Stimulated activated CD4-positive, alpha-beta T cell treated with anti-CD3 and anti-CD28 coated beads, Interleukin-2, amount 100 ng/mL, for 24 hours (primary cell): ENCODE measurements at places on chromosomes 2 and 18.

- DNase-seq: no peak
These were observed 29.6 kb upstream of the WIPF1 start for GRCh38 chr2:174627216-174627615.

GRCh38 chr2:169523681-169524080, 14.2 kb downstream of the KLHL41 start:
- no peak for DNase-seq

GRCh38 chr2:21748501-21748900, 624.7 kb downstream of the TDRD15 start:
- DNase-seq: no peak

- peak; percentile 99 for DNase-seq
These were observed 574 bp upstream of the NCL start for GRCh38 chr2:231464576-231465540.

- no peak for DNase-seq
These were observed 1019.6 kb upstream of the PIK3C3 start for GRCh38 chr18:40935423-40935822.

- no peak for DNase-seq
These were observed 284.4 kb downstream of the AFF3 start for GRCh38 chr2:99857867-99858444.

GRCh38 chr2:102238039-102238756, 51.4 kb downstream of the IL1RL2 start:
- peak; percentile 47 for DNase-seq

DNA sequence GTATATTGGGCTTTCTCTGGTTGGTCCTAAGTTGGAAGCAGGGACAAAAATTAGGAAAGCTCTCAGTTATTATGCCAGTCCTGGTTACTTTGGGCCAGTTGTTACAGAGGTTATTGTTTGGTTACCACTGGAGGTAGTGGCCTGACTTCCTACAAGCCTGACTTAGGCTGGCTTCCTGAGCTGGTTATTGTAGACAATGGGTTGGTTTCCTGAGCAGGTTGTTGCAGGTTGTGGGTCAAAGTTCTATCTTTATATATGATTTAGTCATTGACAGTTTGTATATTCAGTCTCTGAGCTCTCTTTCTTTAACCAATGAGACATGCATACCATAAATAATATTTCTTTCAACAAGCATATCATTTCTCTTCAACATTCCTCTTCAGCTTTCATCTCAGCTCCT, 58.7 kb upstream of the RPE start:
- DNase-seq: no peak

GRCh38 chr2:190849774-190850173, 30.8 kb upstream of the GLS start:
- no peak for DNase-seq

GRCh38 chr2:216743781-216744180, 48.4 kb upstream of the IGFBP5 start:
- DNase-seq: no peak

GRCh38 chr2:75065402-75066008, 107.1 kb downstream of the POLE4 start:
- no peak for DNase-seq

- DNase-seq: peak; percentile 77
These were observed 4.0 kb upstream of the WNT10A start for GRCh38 chr2:218876562-218877219.

DNA sequence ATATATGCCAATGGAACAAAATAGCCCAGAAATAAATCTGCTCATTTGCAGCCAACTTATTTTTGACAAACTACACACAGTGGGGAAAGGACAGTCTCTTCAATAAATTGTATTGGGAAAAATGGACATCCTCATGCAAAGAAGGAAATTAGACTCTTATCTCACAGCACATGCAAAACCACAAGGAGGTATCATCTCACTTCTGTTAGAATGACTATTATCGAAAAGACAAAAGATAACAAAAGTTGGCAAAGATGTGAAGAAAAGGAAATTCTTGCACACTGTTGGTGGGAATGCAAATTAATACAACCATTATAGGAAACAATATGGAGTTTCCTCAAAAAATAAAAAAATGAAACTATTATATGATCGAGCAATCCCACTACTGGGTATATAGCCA, 16.3 kb upstream of the WDR75 start:
- no peak for DNase-seq

DNA sequence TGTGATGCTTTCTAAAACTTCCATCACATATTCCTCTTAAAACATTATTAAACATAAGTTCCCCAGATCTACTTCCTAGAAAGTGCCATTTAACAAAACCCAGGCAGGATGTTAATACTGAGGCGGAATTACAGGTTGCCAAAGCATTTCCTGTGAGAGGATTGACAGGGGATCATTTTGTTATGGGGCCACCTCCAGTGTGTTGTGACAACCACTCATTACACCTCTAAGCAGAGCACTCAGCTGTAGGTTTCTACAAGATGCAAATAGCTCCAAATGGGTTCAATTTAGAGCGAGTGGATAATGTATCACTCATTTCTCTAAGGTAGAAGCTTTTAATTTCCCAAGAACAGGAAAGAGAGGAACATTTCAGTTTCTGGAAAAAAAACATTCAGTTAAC, 1429.5 kb upstream of the ACVR2A start:
- no peak for DNase-seq

- no peak for DNase-seq
These were observed 155.5 kb downstream of the CLIP4 start for GRCh38 chr2:29270701-29271121.

DNA sequence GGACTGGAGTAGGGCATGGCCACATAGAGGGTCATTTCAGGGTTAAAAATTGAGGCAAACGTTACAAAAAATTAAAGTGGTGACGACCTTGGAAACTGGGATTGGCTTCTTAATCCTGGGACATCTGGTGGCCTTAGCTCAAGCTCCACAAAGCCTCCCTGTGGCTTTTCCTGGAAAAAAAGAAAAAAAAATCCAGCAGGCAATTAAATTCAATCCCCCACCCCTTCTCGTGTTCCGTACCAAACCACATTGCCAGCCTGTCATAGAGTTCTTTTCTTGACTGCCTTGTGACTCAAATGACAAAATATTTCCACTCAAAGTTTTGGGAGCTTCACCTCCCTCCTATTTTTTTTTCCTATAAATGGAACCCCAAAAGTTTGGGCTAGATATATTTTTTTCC, 195.6 kb downstream of the HRH4 start:
- no peak for DNase-seq

GRCh38 chr2:66846887-66847286, 412.0 kb downstream of the MEIS1 start:
- no peak for DNase-seq

GRCh38 chr18:52283927-52284326, 56.1 kb upstream of the DCC start:
- DNase-seq: no peak

GRCh38 chr2:230915319-230915718, 9.7 kb downstream of the GPR55 start:
- DNase-seq: no peak

DNA sequence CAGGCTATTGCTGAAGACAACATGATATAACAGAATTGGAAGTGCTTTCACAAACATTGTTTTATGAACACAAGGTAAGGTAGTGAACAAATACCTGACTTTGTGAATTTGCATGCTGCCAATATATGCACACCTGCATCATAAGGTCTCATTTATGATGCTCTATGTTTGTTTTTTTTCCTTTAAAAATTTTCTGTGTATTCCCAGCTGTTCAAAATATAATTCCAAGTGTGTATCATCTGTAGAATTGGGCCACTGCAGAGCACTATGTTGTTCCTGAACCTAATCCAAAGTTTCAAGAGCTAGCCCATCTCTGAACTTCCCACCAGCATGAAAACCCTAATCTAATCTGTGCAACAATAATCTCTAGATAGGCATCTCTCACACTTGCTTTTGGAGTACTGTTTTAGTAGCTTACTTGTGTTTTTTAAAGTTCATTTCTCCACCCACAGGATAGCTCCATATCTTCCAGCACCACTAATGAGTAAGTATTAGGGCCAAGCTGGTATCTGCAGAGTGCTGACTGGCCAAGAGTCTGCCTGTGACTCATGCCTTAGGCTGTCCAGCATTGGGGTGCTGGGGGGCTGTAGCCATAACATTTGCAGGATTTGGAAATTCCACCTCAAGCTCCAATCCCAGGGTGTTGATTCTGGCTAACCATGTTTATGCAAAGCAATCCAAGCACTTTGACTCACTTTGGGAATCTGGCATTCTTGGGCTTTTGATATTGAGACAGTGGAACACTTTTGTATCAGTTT, 208.2 kb upstream of the REV1 start:
- DNase-seq: no peak

GRCh38 chr2:43125090-43125998, 101.1 kb downstream of the ZFP36L2 start:
- no peak for DNase-seq

- peak; percentile 58 for DNase-seq
These were observed 1029.1 kb upstream of the KLHL29 start for GRCh38 chr2:22355816-22356433.

DNA sequence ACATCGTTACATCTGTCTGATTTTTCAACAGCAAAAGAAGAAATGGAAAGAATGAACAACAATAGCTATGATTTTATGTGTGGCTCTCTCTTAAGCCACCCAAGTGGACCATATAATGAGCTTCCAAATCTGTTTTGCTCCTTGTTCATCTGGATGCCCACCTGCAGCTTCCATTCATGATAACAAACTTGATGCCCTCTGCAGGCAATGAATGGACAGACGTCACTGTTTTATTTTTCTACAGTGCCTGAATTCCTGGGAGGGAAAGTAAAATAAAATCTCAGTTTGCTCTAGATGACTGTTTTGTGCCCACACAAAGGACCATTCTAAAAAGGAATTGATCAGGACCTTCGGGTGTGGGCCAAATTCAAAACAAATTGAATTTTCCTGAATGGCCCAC, 5.0 kb downstream of the MREG start:
- no peak for DNase-seq

DNA sequence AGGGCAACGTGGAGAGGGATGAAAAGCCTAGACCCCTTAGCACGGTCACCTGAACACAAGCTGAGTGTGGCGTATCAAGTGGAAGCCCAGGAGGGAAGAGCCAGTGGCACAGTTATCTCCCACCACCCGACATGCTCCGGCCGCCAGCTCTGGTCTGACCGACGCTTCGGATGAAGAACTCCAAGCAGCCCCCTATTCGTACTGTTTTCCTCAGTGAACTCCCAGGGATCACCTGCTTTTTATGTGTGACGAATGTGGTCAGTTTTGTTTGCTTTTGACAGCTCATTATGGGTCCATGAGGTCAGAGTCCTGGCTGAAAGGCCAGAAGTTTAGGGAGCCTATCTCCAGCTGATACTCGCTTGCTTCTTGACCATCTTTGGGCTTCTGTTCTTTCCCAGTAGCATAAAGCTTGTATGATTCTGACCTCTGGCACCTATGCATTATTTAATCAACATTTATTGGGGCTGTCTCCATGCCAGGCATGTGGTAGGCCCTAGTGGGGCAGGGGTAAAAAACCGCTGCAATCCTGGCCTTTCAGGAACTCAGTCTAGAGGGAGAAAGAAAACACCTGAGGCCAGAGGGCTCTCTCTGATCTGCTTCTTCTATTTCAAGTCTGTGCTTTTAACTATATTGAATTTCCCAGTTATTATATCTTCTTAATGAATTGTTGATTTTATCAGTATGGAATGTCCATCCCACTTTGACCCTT, 33.0 kb upstream of the MRPL33 start:
- DNase-seq: no peak

GRCh38 chr2:232473467-232473890, 14.2 kb downstream of the ECEL1 start:
- DNase-seq: no peak

GRCh38 chr2:82330155-82330554, 2025.6 kb upstream of the LRRTM1 start:
- no peak for DNase-seq

DNA sequence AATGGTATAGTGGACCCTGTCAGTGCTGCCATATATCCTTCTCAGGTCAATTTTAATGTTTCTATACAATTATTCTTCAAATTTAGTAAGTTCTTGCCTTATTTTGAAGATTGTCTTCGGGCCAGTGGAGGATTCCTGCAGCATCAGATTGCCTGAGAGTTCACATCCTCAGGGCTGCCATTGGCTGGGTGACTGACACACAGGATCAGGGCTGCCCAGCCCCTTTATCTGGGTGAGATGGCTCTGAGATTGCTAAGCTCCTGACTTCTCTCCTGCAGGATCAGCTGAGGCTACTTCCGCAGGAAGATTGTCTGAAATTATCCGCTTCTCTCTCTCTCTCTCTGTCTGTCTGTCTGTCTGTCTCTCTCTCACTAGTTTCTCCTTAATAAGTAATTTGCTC, 567.4 kb downstream of the TSN start:
- no peak for DNase-seq

DNA sequence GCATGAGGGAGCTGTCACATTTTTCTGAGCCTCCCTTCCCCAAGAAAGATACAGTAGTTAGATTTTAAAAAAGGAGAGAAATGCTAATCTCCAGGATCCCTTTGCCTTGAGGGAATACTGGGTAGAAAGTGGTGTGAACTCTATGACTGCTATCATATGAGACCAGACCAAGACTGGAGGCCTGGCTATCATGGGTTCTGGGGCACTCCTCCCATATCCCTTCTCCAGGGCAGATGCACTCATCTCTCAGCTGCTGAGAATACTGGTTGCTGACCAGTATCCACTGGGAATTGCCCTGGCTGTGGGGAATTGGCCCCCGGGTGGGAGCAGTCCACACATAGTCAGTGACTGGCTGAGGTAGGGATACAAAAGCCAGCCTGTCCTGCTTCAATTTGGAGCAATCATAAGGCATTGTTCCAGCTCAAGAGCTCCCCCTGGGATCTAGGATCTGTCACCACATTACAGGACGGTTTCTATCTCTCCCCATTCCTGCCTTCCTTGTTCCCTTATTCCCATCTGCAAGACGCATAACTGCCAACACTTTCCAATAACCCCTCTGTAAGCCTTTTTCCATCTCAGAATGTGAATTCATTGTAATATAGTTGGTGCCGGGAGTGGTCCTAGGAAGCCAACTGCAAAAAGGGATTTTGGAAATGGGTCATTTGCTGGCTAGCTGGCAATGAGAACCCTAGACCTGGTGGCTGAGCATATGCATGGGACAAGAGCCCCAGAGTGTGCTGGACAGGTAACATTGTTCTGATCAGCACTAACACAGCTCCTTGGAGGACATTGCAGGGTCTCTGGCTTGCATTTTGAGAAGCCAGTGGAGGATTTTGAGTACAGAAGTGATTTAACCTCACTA, 35.4 kb upstream of the REEP1 start:
- DNase-seq: no peak

DNA sequence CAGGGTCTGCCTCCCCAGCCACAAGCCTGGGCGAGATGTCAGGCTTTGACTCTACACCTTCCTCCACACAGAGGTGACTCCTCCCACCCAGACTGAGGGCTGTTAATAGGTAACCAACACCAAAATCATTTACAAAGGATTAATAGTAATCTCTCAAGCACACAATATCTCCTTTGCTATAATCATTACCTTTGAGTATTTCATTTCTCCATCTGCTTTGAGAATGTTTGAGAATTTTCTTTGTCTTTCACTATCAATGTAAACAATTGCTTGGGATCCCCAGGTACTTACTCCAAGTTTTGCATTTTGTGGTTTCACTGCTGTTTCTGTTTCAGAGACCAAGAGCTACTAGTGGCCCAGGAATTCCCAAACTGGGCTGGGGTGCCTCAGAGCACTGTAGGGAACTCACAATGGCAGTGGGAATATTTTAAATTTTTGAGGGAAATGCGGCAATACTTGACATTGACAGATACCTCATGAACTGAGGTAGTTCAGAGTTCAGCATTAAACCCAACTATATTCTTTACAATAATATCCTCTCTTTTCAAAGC, 166.4 kb upstream of the MGAT5 start:
- no peak for DNase-seq
